ENCODE measurements at places on chromosomes 11 and 22. TPM values are rescaled to one million over a fixed set of nuclear protein-coding genes. Genes with fewer than 3 reads are reported as not detected.

CCDC34 gene
- 2.1 TPM for total RNA-seq

DDI1 gene
- not detected for total RNA-seq

GGTLC2 gene
- not detected for total RNA-seq

CYTH4 gene
- total RNA-seq, result 12.0 TPM

CNTF gene
- total RNA-seq, result 1.6 TPM

ZNF214 gene
- 2.6 TPM for total RNA-seq

MRPL23 gene
- total RNA-seq, result 12.0 TPM

TRIM49D2 gene
- total RNA-seq, result not detected
